ENCODE measurements at places on chromosomes 7 and 10.

GRCh38 chr7:43781726-43782607 is 23.5 kb downstream of the BLVRA start:
- DNase-seq = peak; percentile 28

- no peak for DNase-seq
These were observed 173.4 kb downstream of the ST7 start for GRCh38 chr7:117126676-117127075.

- DNase-seq = no peak
These were observed 88.8 kb downstream of the SUGCT start for GRCh38 chr7:40223451-40224127.

DNA sequence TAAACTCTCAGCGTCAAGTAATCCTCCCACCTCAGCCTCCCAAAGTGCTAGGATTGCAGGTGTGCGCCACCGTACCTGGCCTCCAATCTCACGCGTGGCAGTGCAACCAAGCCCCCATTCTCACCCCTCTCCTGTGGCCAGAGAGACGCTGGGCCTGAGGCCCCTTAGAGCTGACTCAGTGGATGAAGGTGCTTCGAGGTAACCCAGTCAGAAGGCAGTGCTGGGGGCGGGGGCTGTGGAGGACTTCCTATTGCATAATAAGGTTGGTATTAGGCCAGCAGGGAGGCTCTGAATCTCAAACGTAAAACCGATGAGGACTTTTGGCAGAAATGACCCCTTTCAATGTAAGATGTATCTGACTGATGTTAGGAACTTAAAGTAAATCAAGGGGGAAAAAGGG is 229.3 kb downstream of the USP6NL start:
- no peak for DNase-seq

DNA sequence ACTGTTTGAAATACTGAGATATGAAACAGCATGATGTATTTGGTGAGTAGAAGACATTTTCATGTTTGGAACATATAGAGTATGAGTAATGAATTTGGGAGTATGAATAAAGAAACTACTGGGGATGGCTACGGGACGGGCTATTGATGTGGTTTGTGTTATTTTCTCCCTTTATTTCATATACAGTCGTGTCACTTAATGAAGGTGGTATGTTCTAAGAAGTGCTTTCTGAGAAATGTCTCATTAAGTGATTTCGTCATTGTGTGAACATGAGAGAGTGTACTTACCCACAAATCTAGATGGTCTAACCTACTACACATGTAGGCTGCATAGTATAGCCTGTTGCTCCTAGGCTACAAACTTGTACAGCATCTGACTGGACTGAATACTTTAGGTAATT is 106.3 kb downstream of the CCNY start:
- DNase-seq = no peak

DNA sequence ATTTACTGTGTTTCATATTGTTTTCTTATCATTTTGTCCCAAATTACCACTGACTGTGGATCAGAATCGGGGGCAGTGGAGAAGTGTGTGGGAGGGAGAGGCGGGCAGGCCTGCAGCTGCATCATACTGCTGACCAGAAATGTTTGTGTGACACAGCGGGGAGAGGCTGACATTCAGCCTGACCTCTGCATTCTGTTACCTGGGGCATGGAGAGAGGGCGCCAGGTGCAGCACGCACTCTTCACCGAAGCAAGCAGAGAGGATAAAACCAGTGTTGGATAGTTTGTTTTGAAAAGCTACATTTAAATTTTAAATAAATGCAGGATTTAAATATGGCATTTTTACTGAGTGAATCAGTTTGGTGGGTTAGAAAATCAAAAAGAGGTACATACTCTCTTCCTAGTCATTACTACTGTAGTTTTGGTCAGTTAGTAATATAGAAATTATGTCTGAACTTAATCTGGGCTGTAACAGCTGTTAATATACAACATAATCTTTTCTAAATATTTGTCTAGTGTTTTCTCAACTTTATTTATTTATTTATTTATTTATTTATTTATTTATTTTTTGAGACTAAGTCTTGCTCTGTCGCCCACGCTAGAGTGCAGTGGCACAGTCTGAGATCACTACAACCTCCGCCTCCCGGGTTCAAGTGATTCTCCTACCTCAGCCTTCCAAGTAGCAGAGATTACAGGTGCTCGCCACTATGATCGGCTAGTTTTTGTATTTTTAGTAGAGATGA is 8.8 kb upstream of the STMP1 start:
- DNase-seq = no peak

GRCh38 chr7:64320547-64321513 is 7.1 kb downstream of the ZNF736 start:
- DNase-seq = no peak

DNA sequence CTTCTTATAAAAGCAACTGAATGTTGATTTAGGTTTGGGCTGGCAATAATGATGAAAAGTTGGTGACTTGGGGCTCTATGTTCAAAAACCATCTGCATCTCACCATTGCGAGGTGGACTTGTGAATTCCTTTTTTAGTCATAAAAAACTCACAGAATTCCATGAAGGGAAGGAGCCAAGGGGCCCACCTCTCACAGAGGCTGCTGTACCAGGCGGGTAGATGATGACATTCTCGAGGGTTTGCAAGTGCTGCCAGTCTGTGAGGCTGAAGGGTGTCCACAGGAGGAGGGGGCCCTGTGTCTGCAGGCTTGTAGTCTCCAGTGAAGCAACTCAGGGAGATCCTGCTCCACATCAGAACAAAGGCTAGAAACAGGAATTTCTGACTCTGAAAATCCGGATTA is 195.5 kb upstream of the ZNF32 start:
- DNase-seq = no peak

DNA sequence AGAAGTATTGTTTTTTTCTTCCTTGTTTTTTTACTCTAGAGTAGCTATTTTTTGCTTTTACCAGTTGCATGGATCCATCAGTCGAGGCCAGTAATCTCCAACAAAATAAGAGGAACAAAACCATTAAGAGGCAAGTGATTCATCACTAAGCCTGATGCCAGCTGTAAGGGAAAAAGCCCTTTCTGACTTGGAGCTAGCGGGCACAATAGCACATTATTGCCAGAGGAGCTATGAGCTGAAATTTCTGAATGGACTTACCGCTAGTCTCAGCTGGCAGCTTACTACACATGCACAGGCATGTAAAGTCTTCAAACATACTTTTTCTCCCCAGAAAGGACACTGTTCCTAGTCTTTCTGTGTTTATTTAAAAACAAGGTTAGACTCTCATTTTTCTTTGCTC is 41.6 kb upstream of the PTPRZ1 start:
- DNase-seq = no peak

DNA sequence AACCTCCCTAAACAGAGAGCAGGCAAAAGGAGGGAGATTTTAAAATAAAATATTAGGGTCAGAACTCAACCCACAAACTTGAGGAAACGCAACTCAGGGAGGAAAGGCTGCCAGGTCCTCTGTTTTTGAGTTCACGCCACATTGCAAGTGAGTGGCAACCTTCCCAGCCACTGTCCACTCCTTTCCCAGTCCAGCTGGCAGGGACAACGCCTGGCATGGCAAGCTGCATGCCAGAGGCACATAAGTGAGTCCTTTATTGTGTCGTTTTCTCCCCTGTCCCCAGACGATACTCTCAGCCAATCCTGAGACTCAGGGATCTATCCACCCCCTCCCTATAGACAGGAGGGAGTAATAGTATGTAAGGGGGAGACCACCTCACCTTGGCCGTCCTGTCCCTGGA is 22.4 kb downstream of the FBXW4 start:
- DNase-seq = no peak

GRCh38 chr7:123846217-123846891 is 1.4 kb downstream of the HYAL4 start:
- no peak for DNase-seq

- DNase-seq = no peak
These were observed 524.4 kb downstream of the NEBL start for GRCh38 chr10:20372748-20373147.

DNA sequence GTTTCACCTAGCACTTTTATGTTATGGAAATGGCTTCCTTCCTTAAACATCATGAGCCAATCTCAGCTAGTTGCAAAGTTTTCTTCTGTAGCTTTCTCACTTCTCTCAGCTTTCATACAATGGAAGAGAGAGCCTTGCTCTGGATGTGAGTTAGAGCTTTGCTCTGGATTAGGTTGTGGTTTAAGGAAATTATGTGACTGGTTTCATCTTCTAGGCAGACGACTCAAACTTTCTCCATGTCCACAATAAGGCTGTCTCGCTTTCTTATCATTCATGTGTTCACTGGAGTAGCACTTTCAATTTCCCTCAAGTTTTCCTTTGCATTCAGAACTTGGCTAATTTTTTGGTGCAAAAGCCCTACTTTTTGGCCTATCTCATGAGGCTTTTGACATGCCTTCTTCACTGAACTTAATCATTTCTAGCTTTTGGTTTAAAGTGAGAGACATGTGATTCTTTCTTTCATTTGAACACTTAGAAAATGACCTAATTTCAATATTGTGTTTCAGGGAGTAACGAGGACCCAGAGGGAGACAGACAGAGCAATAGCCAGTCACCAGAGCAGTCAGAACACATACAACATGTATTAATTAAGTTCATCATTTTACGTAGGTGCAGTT is 49.8 kb downstream of the CNOT4 start:
- no peak for DNase-seq

DNA sequence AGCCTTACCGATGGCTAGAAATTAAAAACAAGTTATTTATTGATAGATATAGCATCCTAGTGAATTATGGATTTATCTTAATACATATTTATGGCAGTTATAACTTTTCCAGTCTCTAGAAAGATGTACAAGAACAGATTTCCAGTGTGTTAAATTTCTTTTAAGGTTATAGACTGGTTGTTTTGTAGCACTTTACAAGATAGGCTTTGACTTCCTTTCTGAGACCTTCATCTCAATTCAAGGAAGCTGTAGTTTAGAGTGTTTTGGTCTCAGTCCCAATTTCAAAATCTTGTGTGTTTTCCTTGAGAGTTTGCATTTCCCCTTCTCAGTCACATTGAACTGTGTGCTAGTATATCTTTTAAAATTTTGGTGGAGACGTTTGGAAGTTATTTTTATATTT is 30.1 kb downstream of the PLEKHA1 start:
- no peak for DNase-seq

GRCh38 chr7:90889644-90890043 is 293.5 kb downstream of the CDK14 start:
- DNase-seq = no peak

GRCh38 chr10:43219848-43220247 is 47.0 kb downstream of the RASGEF1A start:
- no peak for DNase-seq

DNA sequence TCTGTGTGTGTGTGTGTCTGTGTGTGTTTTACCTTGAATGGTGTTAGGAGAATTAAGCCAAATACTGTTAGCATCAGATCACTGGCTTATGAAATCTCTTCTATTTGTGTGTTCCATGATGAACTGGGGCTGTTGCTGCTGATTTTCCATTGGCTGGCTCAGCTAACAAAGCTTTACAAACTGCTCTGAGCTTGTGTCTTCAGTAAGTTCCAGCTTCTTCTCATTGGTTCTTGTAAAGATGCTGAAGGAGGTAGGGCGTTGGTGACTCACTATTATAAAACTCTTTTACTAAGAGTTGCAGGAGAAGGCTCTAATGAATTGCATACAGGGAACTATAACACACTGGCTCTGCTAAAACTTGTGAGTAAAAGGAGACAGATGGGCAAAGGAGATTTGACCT is 136.4 kb upstream of the PRKCQ start:
- no peak for DNase-seq

- DNase-seq = no peak
These were observed 234.7 kb upstream of the NPY start for GRCh38 chr7:24049296-24049695.

DNA sequence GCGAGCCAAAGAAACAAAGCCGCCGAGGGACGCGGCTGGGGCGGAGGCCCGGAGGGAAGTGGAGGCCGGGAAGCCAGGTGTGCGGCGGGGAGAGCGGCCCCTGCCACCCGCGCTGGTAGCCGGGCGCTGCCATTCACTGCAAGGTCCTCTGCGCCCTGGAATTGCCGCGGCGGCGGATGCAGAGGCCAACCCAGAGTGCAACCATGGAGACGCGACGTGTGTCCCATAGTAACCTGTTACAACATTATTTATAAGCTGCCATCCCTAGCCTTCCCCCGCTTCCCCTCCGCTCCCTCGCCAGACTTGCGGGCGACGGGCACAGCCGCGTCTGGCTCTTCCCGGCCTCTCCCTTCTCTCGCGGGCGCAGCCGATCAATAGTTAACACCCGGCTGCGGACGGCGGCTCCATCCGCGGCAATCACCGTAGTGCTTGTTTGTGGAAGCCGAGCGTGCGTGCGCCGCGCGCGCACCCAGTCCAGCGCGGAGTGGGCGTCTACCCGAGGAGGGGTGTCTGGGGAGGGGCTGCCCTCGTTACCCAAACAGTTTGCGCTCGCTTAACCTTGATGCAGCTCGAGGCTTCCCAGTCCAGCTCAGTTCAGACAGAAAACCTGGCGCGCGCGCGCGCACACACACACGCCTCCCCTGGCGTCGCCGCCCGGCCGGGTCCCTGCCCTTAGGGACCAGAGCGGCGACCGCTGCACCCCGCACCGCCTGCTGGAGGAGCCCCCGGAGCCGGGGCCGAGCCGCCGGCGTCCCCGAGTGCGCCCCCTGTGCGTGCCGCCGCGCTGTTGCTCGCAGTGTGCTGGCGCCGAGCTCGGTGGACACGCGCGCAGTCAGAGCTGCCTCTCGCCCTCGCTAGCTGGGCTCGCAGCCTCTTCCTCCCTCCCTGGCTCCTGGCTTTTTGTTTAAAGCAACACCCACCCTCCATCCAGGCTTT is 165.4 kb upstream of the DPP6 start:
- no peak for DNase-seq

GRCh38 chr10:129867631-129868179 is 96.4 kb downstream of the EBF3 start:
- no peak for DNase-seq

- DNase-seq = no peak
These were observed 881 bp downstream of the C10orf67 start for GRCh38 chr10:23343591-23344240.

GRCh38 chr7:154931906-154932305 is 71.0 kb downstream of the PAXIP1 start:
- DNase-seq = no peak

DNA sequence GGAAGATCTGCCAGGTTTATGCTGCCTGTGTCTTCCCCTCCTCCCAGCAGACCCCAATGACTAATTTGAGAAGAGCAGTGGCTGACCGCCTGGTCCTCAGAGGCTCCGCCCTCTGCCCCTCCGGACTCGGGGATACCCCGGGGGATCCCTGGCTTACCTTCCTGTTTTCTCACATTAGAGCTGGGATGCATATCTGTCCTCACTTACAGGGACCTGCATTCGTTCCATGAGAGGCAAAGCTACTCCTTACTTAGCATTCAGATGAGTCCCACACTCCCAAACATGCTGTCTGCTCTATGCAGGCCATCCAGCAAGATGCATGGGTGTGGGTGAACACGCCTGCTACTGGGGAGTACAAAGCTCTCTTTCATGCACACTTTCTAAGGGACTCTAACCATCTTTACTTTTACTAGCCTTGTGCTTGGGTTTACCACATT is 24.0 kb downstream of the VOPP1 start:
- DNase-seq = no peak

- no peak for DNase-seq
These were observed 28.7 kb downstream of the DGKI start for GRCh38 chr7:137818036-137818435.

- no peak for DNase-seq
These were observed 339.2 kb upstream of the PODXL start for GRCh38 chr7:131895541-131896164.

All from HL-60 (cell line).